ENCODE measurements at places on chromosomes 6 and 20.
A peak's percentile ranks its signal among the peaks of the same experiment; 100 is the strongest.

DNA sequence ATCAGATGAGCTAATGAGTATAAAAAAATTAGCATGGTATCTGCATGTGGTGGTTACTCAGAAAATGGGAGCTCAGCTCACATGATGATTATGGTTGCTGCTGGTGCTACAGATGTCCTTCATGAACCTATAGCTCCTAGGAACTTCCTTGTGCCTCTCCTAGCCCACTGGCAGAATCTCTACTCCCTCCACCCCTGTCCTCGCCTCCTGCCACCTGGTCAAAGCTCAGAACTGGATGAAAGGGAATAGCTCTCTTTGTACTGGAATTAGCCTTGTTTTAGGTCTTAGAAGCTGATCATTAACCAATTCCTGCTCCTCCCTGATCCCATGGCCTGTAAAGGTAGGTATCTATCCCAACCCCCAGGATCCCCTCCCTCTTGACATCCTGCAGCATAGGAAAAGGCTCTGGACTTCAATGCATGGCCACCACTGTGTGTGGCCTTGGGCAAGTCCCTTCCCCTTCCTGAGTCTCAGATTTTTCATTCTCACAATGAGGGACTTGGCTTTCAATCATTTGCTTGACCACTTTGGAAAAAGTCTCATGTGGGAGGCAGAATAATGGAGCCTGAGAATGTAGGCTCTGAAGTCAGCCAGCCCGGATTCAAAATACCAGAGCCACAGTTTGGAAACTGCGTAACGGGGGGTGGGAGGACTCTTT lies 43.9 kb downstream of the SLC13A3 start:
- no peak for DNase-seq

DNA sequence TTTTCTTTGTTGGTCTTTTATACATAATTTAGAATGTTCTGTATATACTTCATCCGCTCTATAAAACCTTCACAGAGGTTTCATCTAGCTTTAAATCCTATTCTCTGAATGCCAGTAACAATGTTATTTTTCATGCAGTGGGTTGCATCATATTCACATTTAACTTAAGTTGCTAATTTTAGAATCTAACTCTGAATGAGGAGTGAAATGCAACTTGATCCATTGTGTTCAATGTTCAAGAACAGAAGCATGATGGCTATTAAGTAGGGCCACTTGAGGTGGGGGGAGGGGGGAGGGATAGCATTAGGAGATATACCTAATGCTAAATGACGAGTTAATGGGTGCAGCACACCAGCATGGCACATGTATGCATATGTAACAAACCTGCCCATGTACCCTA lies 224.5 kb downstream of the NKAIN2 start:
- no peak for DNase-seq

DNA sequence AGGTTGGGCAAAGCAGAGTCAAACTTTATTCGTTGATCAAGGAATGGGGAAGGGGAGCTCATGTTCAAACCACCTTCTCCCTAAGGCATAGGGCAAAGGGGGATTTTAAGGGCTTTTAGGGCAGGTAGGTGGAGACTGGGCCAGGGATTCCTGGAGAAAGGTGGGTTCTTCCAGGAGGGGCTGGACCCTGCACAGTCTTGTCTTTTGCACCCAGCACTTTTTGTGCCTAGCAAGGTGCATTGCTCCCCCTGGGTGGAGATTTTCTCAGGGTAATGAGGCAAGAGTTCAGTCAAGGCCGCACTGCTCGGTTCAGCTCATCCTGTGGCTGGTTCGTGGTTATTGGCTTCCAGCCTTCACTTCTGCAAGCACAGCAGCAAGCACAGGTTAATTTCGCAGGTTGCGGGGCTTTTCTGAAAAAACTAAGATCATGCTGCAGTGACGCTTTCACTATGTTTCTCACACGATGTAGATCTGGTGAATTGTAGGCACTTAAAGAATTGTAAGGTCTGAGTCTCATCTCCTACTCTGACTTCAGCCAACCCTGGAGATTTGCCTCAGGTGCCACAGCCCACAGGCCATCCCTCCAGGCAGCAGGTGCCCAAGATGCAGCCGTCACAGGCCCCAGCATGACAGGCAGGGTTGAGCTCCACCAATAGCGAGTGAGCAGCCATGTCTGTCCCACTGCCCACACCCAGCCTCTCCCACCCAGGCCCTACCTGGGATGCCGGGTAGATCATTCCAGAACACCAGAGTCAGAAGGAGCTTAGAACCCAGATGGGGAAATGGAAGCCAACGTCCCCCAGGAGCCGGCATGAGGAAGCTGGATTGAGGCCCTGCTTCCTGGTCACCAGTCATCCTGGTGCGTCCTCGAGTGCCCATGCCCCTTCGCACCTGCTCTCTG lies 37.1 kb downstream of the SUN5 start:
- no peak for DNase-seq

GRCh38 chr20:10861090-10861489 lies 187.3 kb upstream of the JAG1 start:
- DNase-seq = no peak

GRCh38 chr6:112189494-112189893 lies 64.9 kb downstream of the LAMA4 start:
- no peak for DNase-seq

- DNase-seq = peak; percentile 66
Observed at GRCh38 chr6:106141441-106142237, 55.5 kb downstream of the PRDM1 start.

GRCh38 chr6:148445620-148446019 lies 103.0 kb downstream of the SASH1 start:
- DNase-seq = no peak

DNA sequence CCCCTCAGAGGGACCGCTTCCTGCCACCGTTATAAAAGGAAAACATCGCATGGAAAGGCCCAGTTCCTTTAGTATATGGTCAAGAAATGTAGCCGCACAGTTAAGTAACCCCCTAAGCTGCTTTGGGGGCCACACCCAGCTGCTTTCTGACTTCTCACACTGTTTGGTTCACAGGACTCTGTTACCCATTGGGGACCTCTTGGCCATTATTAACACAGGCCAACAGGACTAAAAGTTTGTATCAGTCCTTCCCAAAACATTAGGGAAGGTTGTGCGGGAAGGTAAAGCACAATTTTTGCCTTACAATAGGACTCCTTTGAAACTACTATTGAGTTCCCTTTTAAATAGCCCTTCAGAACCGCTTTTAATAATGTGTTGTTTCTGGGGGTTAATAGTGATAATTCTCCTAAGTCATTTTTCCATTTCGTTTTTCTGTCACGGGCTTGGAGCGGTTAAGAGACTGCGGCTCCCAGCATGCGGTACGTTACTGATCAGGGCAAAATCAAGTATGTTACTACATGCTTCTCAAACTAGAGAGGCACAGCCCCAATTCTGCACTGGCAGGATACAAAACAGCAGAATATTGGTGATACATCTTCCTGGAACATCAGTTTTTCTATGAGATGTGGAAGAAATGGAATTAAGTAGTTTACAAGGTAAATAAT lies 668 bp upstream of the RPP40 start:
- DNase-seq = no peak

DNA sequence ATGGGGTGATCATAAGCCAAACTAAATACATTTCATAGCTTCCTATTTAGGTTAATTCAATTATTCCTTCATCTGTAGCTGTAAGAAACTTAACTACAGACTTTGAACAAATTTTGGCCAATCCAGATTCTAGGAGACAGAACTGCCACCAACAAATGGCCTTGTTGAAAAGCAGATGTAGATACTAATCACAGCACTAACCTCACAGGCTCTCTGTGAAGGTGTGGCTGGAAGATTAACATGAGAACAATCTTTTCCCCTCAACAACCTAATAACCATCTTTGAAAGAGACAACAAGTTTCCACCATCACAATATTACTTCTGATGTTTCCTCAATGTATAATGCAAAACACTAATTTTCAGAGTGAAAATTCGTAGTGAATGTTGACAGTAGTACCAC lies 87.8 kb downstream of the SESN1 start:
- no peak for DNase-seq

- DNase-seq = no peak
Observed at GRCh38 chr6:20227350-20227749, 15.1 kb upstream of the MBOAT1 start.

- no peak for DNase-seq
Observed at GRCh38 chr6:75800708-75801505, 51.9 kb downstream of the MYO6 start.

- no peak for DNase-seq
Observed at GRCh38 chr6:75824160-75824559, 75.1 kb downstream of the MYO6 start.

DNA sequence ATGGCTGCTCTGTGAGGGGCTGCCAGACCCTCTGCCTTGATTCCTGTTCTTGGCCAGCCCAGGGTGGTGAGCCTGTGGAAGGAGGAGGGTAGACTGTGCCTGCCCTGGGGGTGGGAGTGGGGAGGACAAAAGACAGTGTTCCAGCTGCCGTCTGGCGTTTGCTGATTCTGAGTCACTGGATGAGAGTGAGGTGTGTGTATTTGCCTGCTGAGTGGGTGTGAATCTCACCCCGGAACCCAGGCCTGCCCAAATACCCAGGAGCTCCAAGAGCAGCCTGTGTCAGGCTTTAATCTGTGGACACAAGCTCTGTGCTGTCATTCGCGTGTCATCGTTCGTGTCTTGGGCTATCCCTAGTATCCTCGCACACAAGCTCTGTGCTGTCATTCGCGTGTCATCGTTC lies 2.6 kb upstream of the LKAAEAR1 start:
- DNase-seq = no peak

DNA sequence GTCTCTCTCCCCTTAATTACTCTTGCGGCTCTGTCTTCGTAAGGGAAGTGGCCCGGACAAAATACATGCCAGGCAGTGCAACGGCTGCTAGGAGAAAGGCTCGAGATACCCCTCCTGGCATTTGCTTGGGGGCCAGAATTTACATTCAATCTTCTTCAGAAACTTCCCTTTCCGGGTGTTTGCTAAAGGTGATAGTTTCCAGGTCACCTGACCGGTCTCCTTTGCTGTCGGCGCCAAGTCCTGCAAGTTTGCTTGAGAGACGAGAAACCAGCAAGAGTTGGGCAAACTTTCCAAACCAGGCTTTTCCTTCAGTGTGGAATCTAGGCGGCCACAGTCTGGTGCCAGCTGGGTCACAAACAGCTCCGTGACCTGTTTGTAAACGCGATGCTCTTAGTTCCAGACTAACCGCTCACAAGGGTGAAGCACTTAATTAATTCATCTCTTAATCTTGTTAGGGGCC lies 563 bp upstream of the SRSF3 start:
- DNase-seq = peak; percentile 54

GRCh38 chr20:53611449-53611894 lies 17.8 kb upstream of the ZNF217 start:
- DNase-seq = no peak

DNA sequence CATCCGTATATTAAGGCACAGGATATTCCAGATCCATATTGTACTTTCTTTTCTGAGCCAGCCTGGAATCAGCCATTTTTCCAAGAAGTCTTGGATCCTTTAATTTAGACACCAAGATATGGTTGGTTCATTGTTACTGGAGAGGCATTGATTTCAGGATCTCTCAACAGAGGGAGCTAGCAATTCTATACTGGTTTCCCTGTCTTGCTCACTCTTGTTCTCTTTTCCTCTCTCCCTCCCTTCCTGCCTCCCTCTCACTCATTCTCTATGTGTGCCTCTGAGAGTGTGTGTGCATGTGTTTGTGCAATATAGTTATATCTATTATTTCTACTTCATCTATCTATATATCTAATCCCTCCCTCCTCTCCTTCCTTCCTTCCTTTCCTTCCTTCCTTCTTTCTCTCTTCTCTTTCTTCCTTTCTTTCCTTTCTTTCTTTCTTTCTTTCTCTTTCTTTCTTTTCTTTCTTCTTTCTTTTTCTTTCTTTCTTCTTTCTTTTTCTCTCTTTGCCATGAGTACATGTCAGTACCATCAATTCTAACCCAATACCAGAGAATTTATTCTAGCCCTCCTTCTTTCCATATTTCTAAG lies 299.1 kb downstream of the EPHA7 start:
- no peak for DNase-seq

GRCh38 chr20:21027569-21027968 lies 78.6 kb downstream of the LINC00237 start:
- no peak for DNase-seq

GRCh38 chr20:8330319-8330784 lies 198.3 kb downstream of the PLCB1 start:
- no peak for DNase-seq

DNA sequence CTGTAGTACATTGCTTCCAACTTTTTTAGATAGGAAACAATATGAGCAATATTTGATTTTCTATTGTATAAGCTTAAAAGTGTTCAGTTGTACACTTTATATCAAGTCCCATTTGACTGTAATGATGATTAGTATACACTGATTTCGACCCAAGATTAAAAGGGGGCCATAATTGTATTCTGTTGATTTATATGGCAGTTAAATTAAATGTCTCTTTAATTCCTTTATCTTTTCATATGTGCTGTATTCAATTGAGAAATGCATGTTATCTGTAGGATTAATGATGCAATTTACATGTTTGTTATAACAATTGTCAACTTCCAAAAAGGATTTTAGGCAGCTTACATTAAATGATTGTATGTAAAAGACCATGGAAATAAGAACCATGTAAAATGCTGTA lies 317.5 kb downstream of the CDKAL1 start:
- DNase-seq = no peak

- DNase-seq = peak; percentile 36
Observed at GRCh38 chr6:37175332-37176267, 5.6 kb downstream of the PIM1 start.

DNA sequence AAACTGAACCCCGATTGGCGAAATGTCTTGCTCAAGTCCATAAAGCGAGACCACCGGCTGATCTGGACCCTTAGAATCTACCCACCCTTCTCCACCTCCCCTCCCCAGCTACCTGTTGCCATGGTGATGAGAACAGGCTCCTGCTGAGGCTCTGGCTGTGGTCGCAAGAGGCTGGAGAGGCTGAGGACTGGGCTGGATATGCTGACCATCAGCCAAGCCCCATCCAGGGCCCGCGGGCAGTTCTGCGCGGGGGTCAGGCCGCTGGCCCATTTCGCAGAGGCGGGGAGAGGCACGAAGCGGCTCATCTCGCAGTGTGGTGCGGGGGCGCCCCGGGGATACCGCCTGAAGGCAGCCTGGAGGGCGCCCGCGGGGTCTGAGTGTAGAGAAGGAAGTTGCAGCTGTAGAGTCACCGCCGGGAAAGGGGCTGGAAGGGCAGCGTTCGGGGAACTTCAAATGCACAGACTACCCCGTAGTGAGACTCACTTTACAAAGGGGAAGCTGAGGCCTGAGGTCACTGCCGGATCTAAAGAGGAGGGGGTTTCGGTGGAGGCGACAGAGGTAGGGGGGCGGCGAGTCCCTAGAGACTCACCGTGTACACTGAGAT lies 671 bp downstream of the TAPBP start:
- peak; percentile 61 for DNase-seq

DNA sequence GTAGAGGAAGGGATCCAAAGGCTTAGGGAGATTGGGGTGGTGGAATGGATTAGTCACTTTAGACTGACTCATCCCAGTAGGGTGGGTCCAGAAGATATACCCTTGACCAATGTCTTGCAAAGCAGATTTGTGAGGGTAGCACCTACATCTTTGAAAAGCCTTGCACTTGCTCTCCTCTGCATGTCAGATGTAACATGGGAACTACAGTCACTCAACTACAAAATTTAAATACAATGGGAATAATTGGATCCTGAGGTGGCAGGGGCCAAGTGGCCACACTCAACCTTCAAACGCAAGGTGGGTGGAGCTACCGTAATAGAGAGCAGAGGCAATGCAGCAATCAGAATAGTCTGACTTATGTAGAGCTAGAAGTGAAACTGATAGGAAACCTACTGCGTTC lies 71.2 kb downstream of the ME1 start:
- DNase-seq = no peak

- no peak for DNase-seq
Observed at GRCh38 chr20:37342231-37343177, 3.4 kb upstream of the SRC start.

GRCh38 chr20:50096237-50096636 lies 16.7 kb downstream of the UBE2V1 start:
- no peak for DNase-seq
